ENCODE measurements at places on chromosomes 6 and 20. TPM values are rescaled to one million over a fixed set of nuclear protein-coding genes. Genes with fewer than 3 reads are reported as not detected.

GRCh38 chr6:93749930-93750329 lies 330.6 kb upstream of the EPHA7 start:
- no peak overlapping the region for H3K4me3 ChIP-seq
- no peak for DNase-seq
- no peaks in the 10 kb centered on the region for H3K27me3 ChIP-seq

DNA sequence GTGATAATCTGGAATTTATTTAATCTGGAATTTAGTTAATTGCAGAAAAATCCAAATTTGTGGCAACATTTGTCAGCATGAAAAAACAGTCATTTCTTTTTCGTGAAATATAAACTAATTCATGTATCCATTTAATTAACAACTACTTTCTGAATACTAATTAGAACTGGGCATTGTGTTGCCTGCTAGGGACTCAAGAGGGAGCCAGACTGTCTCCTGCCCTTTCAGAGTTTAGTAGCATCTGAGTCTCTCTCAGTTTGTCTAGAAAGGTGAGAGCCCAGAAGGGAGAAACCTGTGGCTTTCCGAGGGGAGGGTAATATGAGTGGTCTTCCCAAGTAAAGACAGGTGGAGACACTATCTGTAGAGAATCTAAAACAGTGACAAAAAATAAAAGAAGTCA lies 210.9 kb upstream of the HDDC2 start:
- H3K27ac ChIP-seq = no peak overlapping the region
- no peaks in the 10 kb centered on the region for H3K4me1 ChIP-seq
- H3K36me3 ChIP-seq = no peaks in the 10 kb centered on the region
- H3K27me3 ChIP-seq = no peaks in the 10 kb centered on the region
- no peak overlapping the region for H3K4me3 ChIP-seq

GRCh38 chr6:107488875-107489635 lies 862 bp upstream of the SOBP start:
- H3K36me3 ChIP-seq = no peaks in the 10 kb centered on the region
- peak overlapping the region; percentile 92 for H3K27ac ChIP-seq
- peak overlapping the region; percentile 60 for H3K4me3 ChIP-seq

GRCh38 chr20:47484303-47484702 lies 17.4 kb upstream of the NCOA3 start:
- H3K27ac ChIP-seq = no peak overlapping the region
- DNase-seq = no peak
- no peaks in the 10 kb centered on the region for H3K36me3 ChIP-seq
- no peaks in the 10 kb centered on the region for H3K27me3 ChIP-seq
- H3K4me3 ChIP-seq = no peak overlapping the region

GRCh38 chr6:119497988-119498727 lies 148.6 kb upstream of the MAN1A1 start:
- no peak for DNase-seq
- H3K4me1 ChIP-seq = no peaks in the 10 kb centered on the region
- no peaks in the 10 kb centered on the region for H3K36me3 ChIP-seq
- H3K4me3 ChIP-seq = no peak overlapping the region
- H3K27ac ChIP-seq = no peak overlapping the region

- DNase-seq = no peak
- H3K4me3 ChIP-seq = no peak overlapping the region
- peaks cover 13% of the 10 kb centered on the region for H3K4me1 ChIP-seq
- H3K27me3 ChIP-seq = peaks cover 96% of the 10 kb centered on the region
- peak overlapping the region; percentile 25 for H3K27ac ChIP-seq
These were observed 78.6 kb upstream of the GATA5 start for GRCh38 chr20:62554214-62554897.

- H3K4me3 ChIP-seq = no peak overlapping the region
- H3K27ac ChIP-seq = no peak overlapping the region
- H3K27me3 ChIP-seq = no peaks in the 10 kb centered on the region
- DNase-seq = no peak
These were observed 312.3 kb downstream of the CDC5L start for GRCh38 chr6:44699851-44700250.

DNA sequence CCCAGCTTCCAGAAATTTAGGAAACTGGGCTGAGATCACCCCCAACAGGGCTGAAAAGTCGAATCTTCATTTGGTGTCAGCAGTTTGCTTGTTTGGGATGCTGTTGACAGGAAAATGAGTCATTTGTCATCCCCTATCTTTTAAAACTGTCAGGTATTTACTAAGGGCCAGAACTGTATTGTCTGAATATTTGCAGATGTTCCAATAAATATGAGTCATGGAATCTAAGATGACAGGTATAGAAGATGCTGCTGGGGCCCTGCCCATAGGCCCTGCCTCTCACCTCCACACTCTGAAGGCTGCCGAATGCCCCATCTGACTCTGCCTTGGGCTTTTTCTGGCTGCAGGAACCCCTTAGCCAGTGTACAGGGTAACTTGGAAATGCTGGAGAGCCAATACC lies 3.9 kb downstream of the ETV7 start:
- H3K27ac ChIP-seq = no peak overlapping the region
- H3K36me3 ChIP-seq = no peaks in the 10 kb centered on the region
- H3K4me1 ChIP-seq = peaks cover 15% of the 10 kb centered on the region
- H3K27me3 ChIP-seq = no peaks in the 10 kb centered on the region

- H3K27ac ChIP-seq = no peak overlapping the region
- H3K36me3 ChIP-seq = peaks cover 27% of the 10 kb centered on the region
- no peaks in the 10 kb centered on the region for H3K27me3 ChIP-seq
These were observed 31.5 kb downstream of the RPF2 start for GRCh38 chr6:111013144-111013915.

DNA sequence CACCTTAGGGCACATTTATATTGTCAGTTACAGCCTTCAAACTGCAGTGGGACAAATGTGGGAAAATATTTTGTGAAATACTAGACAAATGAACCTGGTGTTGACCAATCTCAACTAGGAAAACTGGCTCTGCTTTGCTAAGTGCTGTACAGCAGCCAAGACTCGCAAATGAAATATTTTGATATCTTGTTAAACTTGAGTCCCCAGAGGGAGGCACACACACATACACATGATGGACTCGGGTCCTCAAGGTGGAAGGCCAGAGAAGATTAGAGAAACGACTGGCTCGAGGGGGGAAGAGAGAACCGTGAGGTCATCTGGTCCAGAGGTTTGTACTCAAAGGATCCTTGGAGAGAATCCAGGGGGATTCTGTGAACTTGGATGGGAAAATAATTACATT lies 67.3 kb upstream of the JAG1 start:
- H3K36me3 ChIP-seq = no peaks in the 10 kb centered on the region
- H3K4me1 ChIP-seq = peaks cover 6% of the 10 kb centered on the region
- H3K4me3 ChIP-seq = no peak overlapping the region
- no peaks in the 10 kb centered on the region for H3K27me3 ChIP-seq
- no peak overlapping the region for H3K27ac ChIP-seq

- no peaks in the 10 kb centered on the region for H3K36me3 ChIP-seq
- H3K27ac ChIP-seq = peak overlapping the region; percentile 26
- no peaks in the 10 kb centered on the region for H3K27me3 ChIP-seq
These were observed 21.0 kb upstream of the SERINC3 start for GRCh38 chr20:44542890-44543289.

DNA sequence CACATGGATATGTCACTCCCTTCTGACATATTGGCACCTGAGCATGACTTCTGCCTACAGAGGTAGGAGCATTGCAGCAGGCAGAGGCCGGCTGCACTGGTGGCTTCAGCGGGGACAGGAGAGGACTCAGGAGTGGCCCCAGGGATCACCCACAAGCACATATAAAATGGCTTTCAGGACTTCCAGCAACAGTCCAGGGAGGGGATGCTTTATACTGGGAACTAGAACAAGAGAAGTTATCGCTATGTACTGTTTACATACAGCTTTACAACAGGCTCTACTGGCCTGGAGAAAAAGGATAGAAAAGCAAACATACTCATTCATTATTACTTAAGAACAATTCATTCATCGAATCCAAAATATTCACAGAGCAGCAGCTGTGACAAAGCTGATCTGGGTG lies 337.8 kb downstream of the THBS2 start:
- no peak overlapping the region for H3K4me3 ChIP-seq
- peaks cover 38% of the 10 kb centered on the region for H3K4me1 ChIP-seq
- no peaks in the 10 kb centered on the region for H3K27me3 ChIP-seq
- H3K27ac ChIP-seq = peak overlapping the region; percentile 73
- DNase-seq = no peak
- H3K36me3 ChIP-seq = no peaks in the 10 kb centered on the region

GRCh38 chr6:158729906-158730540 lies 80.2 kb downstream of the SYTL3 start:
- no peaks in the 10 kb centered on the region for H3K4me1 ChIP-seq
- no peak overlapping the region for H3K4me3 ChIP-seq
- no peak for DNase-seq
- no peaks in the 10 kb centered on the region for H3K27me3 ChIP-seq
- H3K36me3 ChIP-seq = no peaks in the 10 kb centered on the region
- H3K27ac ChIP-seq = no peak overlapping the region

DNA sequence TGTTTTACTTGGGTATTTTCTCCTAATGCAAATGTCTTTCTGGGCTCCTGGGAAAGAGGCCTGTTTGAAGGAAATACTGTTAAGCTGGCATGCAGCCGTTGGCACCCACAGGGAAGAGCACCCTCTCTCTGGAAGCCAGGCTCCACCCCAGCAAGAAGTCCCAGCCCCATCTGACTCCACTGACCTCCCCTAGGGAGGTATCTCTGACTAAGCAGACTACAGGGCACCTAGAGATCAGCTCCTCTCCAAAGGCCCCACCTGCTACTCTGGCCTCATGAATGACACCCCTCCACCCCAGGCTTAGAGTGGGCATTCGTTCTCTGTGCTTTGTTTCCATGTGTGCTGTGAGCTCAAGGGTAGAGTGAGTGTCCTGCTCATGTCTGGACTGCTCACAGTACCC lies 6.4 kb upstream of the MDGA1 start:
- no peaks in the 10 kb centered on the region for H3K36me3 ChIP-seq
- peaks cover 11% of the 10 kb centered on the region for H3K27me3 ChIP-seq
- H3K4me1 ChIP-seq = peaks cover 17% of the 10 kb centered on the region
- no peak overlapping the region for H3K27ac ChIP-seq
- DNase-seq = no peak

DNA sequence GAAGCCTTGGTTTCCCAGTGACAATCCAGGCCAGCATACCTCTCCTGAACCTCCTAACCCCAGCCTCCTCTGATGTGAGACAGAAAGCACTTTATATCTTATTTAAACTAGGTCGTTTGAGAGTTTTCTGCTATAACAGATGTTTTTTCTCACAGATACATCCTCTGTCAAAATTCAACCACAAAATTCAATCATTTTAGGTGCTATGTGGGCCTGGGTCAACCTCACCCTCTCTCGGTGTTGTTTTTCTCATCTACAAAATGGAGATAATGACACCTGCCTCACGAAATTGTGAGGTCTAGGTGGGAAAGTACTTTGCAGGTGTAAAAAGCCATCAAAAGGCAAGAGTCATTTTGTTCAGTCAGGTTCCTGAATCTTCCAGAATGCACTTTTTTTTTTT lies 46.2 kb upstream of the NFATC2 start:
- no peak overlapping the region for H3K4me3 ChIP-seq
- no peaks in the 10 kb centered on the region for H3K27me3 ChIP-seq
- no peaks in the 10 kb centered on the region for H3K4me1 ChIP-seq
- DNase-seq = no peak

GRCh38 chr6:44671333-44671732 lies 283.8 kb downstream of the CDC5L start:
- no peaks in the 10 kb centered on the region for H3K27me3 ChIP-seq
- H3K4me3 ChIP-seq = no peak overlapping the region
- H3K4me1 ChIP-seq = no peaks in the 10 kb centered on the region
- no peaks in the 10 kb centered on the region for H3K36me3 ChIP-seq

GRCh38 chr6:21228876-21229460 lies 364.6 kb upstream of the SOX4 start:
- H3K4me1 ChIP-seq = no peaks in the 10 kb centered on the region
- H3K27ac ChIP-seq = no peak overlapping the region

DNA sequence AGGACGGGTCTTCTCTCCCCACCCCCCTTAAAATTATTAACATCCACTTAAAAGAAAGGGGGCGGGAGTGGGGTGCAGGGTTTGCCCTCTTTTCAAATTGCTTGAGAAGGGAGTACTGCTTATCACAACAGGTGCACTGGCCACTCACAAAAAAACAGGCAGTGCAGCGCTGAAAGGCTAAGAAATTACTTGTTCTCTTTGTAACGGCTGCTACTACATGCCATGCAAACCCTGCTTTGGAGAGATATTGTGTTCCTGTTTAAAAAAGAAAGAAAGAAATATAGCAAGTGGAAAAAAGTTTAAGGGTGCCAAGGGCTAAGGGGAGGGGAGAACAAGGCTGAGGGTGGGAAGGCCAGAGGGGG lies 312.7 kb upstream of the JARID2 start:
- no peaks in the 10 kb centered on the region for H3K4me1 ChIP-seq
- no peaks in the 10 kb centered on the region for H3K36me3 ChIP-seq
- H3K4me3 ChIP-seq = no peak overlapping the region

DNA sequence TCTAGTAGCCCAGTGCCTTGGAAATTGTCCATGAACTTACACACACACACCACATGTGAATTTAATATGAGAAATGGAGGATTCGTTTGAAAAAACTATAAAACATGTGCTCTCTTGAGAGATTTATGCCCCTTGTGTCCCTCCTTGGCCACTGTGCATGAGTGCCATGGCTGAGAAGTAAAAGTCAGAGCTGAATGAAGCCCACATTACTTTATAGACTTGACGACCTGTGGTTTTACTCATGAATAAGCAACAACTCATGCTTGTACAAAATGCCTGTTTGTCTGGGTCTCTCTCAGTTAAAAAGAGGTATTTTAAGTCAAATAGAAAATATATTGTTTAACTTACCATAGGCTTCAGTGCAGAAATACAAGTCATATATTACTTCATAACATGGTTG lies 102.7 kb downstream of the KCNQ5 start:
- no peaks in the 10 kb centered on the region for H3K4me1 ChIP-seq
- H3K4me3 ChIP-seq = no peak overlapping the region
- no peaks in the 10 kb centered on the region for H3K27me3 ChIP-seq
- H3K36me3 ChIP-seq = no peaks in the 10 kb centered on the region
- DNase-seq = no peak
- H3K27ac ChIP-seq = no peak overlapping the region

- peak within 1 kb of the TSS; percentile 89 for H3K4me3 ChIP-seq
- H3K27ac ChIP-seq = peak within 1 kb of the TSS; percentile 96
- H3K36me3 ChIP-seq = no peaks in the 10 kb centered on the region
- peak; percentile 86 for DNase-seq
These were observed at the start of gene EPM2A for GRCh38 chr6:145735356-145736165. Gene EPM2A, minus strand, starts transcription at chr6:145735520. Its CDS starts 22 bp downstream, at chr6:145735498.

CNBD2 gene
- total RNA-seq = not detected

TTBK1 gene
- 0.32 TPM for total RNA-seq

SLC39A7 gene
- total RNA-seq = 76.9 TPM

JPH2 gene
- total RNA-seq = 12.3 TPM

NT5DC1 gene
- total RNA-seq = 5.4 TPM

TSPYL4 gene
- 7.6 TPM for total RNA-seq

LRRC73 gene
- 0.60 TPM for total RNA-seq

SLC25A27 gene
- 27.5 TPM for total RNA-seq

RIPOR3 gene
- total RNA-seq = 8.6 TPM

CALHM5 gene
- 0.27 TPM for total RNA-seq

TSHZ2 gene
- 1.9 TPM for total RNA-seq

PAK5 gene
- total RNA-seq = not detected

EIF6 gene
- 77.4 TPM for total RNA-seq

SLC17A5 gene
- 33.3 TPM for total RNA-seq
